ENCODE measurements at places on chromosomes 6 and 20.

DNA sequence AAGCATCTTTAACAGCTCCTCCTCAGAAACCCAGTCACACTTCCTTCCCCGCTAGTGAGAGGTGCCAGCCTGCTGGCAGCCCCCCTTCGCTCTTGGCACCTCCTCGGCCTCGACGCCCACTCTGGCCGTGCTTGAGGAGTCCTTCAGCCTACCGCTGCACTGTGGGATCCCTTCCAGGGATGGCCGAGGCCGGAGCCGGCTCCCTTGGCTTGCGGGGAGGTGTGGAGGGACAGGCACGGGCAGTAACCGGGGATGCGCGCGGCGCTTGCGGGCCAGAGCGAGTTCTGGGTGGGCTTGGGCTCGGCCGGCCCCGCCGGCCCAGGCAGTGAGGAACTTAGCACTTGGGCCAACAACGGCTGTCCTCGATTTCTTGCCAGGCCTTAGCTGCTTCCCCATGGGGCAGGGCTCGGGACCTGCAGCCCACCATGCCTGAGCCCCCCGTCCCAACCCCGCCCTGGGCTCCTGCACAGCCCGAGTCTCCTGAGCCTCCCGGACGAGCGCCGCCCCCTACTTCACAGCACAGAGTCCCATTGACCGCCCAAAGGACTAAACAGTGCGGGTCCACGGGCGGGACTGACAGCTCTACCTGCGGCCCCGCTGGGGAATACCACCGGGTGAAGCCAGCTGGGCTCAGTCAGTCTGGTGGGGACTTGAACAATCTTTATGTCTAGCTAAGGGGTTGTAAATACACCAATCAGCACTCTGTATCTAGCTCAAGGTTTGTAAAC is 51.6 kb downstream of the RIOK1 start:
- no peak for DNase-seq

GRCh38 chr20:39576771-39577170 is 614.6 kb downstream of the DHX35 start:
- DNase-seq, result no peak

GRCh38 chr6:12776291-12776690 is 59.7 kb downstream of the PHACTR1 start:
- DNase-seq, result no peak

GRCh38 chr6:17938901-17939300 is 48.5 kb downstream of the KIF13A start:
- no peak for DNase-seq
